Stimulated activated naive B cell treated with anti-CD40 and anti-IgM and Interleukin-4, amounts not matched to agents 10 μg/mL and 1 μg/mL and 100 μg/mL, for 72 hours (primary cell): ENCODE measurements at places on chromosomes 1 and 21.

- no peak for DNase-seq
- H3K27ac ChIP-seq = no peak overlapping the region
- peaks cover 41% of the 10 kb centered on the region for H3K27me3 ChIP-seq
- no peaks in the 10 kb centered on the region for H3K4me1 ChIP-seq
These were observed 36.3 kb upstream of the CASZ1 start for GRCh38 chr1:10832703-10833102.

DNA sequence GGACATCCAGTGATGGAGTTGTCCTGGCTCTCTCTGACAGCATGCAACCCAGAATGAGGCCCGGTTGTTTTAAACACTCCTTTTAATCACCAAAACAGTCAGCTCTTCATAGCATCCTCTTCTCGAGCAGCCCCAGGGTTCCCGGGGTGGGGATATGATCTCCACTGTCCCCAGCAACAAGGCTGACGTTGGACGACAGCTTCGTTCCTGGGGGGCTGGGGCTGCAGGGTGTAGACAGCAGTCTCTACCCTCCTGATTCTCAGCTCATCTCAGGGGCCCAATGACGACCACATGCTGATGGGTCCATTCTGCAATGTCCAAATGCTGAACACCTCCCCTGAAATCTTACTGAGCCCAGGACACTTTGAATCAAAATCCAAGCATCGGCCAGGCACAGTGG is 27.0 kb downstream of the TRIM11 start:
- H3K4me1 ChIP-seq = peaks cover 10% of the 10 kb centered on the region
- no peak overlapping the region for H3K27ac ChIP-seq
- H3K36me3 ChIP-seq = peaks cover 3% of the 10 kb centered on the region
- peaks cover 37% of the 10 kb centered on the region for H3K27me3 ChIP-seq
- H3K4me3 ChIP-seq = no peak overlapping the region

GRCh38 chr1:6373961-6374720 is 19.4 kb downstream of the ACOT7 start:
- no peaks in the 10 kb centered on the region for H3K27me3 ChIP-seq
- no peak overlapping the region for H3K4me3 ChIP-seq
- no peaks in the 10 kb centered on the region for H3K36me3 ChIP-seq
- no peak overlapping the region for H3K27ac ChIP-seq
- DNase-seq = no peak

GRCh38 chr1:113074237-113074636 is 1.2 kb downstream of the LRIG2 start:
- H3K27ac ChIP-seq = peak overlapping the region; percentile 99
- H3K27me3 ChIP-seq = no peaks in the 10 kb centered on the region
- peaks cover 13% of the 10 kb centered on the region for H3K36me3 ChIP-seq

DNA sequence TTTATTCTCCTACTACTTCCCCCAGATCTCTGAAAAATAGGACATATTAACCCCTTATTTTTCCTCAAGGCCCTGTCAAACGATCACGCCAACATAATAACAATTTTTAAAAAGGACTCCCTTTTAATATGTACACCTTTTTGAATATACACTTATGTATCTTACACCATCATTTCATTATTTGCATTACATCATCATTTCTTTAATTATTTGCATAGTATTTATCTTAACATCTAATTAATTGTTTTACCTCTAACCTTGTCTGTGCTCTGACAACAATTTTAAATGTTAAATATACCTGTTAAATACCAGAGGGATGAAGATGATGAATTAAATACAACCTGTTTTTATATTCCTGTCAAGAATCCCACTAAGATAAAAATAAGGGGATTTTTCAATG is 432.2 kb downstream of the PTPRC start:
- no peaks in the 10 kb centered on the region for H3K27me3 ChIP-seq
- no peaks in the 10 kb centered on the region for H3K36me3 ChIP-seq
- no peak for DNase-seq

- no peak overlapping the region for H3K4me3 ChIP-seq
- H3K4me1 ChIP-seq = peaks cover 4% of the 10 kb centered on the region
These were observed 136.1 kb downstream of the TNFSF18 start for GRCh38 chr1:172914501-172915144.

DNA sequence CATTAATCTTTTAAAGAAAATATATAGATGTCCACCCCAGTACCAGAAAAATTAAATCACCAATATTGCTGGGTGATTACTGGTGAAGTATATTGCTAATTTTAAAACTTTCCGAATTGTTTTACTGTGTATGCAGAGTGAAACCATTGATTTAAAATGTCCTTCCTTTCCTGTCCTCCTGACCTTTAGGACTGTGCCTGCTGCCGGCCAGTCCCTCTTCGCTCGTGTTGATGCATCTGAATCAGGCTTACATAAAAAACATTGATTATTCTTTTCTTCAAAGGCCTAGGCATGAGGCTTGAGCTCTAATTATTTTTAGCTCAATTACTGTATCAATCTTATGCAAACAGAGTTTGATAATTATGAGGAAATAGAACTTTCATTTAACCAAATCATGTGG is 1128.1 kb downstream of the BRINP3 start:
- no peaks in the 10 kb centered on the region for H3K36me3 ChIP-seq
- DNase-seq = no peak
- H3K4me3 ChIP-seq = no peak overlapping the region
- H3K4me1 ChIP-seq = no peaks in the 10 kb centered on the region

- peak overlapping the region; percentile 6 for H3K27ac ChIP-seq
- peaks cover 2% of the 10 kb centered on the region for H3K36me3 ChIP-seq
- DNase-seq = no peak
- no peak overlapping the region for H3K4me3 ChIP-seq
- no peaks in the 10 kb centered on the region for H3K27me3 ChIP-seq
These were observed 8.2 kb upstream of the SLC9A1 start for GRCh38 chr1:27163093-27163492.

- H3K4me3 ChIP-seq = no peak overlapping the region
- H3K27ac ChIP-seq = no peak overlapping the region
- H3K27me3 ChIP-seq = peaks cover 5% of the 10 kb centered on the region
- H3K4me1 ChIP-seq = no peaks in the 10 kb centered on the region
These were observed 45.9 kb downstream of the SYT6 start for GRCh38 chr1:114107474-114108435.

DNA sequence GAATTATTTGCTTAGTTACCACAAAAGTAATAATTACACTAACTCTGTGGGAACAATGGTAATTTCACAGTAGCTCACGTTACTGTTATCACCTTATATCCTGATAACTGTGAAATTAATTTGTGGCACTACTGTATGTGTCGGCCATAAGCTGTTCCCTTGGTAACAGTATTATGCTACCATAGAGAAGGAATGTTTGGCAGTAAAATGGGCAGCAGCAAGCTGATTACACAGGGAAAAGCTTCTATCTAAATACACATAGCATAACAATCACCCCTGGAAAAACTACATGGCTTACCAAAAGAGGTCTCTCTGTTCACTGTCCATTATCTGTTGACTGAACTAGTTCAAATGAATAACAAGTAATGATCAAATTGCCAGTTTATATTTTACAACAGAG is 124.1 kb downstream of the DPYD start:
- DNase-seq = no peak
- no peak overlapping the region for H3K4me3 ChIP-seq
- no peaks in the 10 kb centered on the region for H3K27me3 ChIP-seq
- H3K27ac ChIP-seq = no peak overlapping the region
- H3K4me1 ChIP-seq = peaks cover 17% of the 10 kb centered on the region
